ENCODE measurements at places on chromosomes 7 and 10.
A peak's percentile ranks its signal among the peaks of the same experiment; 100 is the strongest.

DNA sequence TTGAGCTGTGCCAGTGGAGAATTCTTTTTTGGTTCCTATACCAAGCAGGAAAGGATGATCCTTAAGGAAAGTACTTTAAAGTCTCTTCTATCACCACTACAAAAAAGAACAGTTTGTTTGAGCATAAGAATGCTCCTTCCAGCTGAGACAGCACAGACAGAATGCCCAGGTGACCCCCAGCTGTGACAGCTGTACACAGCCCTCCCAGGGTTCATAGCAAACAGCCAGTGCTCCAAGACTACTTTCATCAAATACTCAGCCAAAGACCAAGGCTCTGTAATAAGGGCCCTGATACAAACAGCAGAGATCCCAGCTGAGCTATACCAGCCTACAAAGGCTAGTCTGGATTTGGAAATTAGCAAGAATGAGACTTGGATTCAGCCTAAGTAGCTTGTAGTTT lies 65.7 kb downstream of the NXPH1 start:
- no peak for DNase-seq

GRCh38 chr7:107958764-107959526 lies 44.0 kb downstream of the LAMB1 start:
- DNase-seq, result no peak

- DNase-seq, result no peak
Observed at GRCh38 chr7:12531784-12532183, 38.7 kb upstream of the SCIN start.

DNA sequence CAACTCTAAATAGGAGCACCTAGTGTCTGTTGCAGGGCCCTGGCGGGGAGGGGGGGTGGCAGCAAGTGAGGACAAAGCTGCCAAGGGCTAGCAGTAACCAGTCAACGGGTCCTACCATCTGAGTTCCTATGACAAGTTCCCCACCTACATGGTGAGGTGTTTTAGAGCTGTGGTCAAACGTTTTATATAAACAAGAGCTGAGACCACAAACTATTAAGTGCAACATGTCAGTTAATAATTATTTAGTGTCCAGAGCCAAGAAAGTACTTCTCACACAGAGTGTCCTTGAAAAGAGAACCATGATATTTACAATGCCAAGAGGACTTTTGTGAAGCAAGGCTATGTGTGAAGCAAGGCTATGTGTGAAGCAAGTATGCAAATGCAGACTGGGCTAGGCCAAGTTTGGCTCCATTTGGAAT lies 434.7 kb downstream of the TNS3 start:
- DNase-seq, result no peak

- DNase-seq, result peak; percentile 58
Observed at GRCh38 chr10:132363921-132364593, 32.1 kb downstream of the LRRC27 start.

DNA sequence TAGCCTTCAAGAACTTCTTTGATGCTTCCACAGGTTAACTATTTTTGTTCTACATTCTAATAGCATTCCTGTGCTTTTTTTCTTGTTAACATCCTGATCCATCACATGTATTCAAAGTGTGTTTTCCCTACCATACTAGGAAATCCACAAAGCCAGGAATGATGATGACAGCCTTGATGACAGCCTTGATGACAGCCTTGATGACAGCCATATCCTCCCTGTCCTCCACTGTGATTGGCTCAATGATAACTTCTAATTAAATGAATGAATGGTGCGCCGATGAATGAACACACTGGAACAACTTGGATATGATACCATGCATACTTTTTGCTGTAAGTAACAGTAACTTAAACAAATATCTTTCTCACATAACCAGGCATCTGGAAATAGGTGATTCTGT lies 8.3 kb upstream of the TACR2 start:
- no peak for DNase-seq

- no peak for DNase-seq
Observed at GRCh38 chr7:40324914-40325313, 190.1 kb downstream of the SUGCT start.

- DNase-seq, result peak; percentile 32
Observed at GRCh38 chr7:10579561-10579960, 394.1 kb upstream of the PHF14 start.

GRCh38 chr7:163971-164881 lies 28.1 kb upstream of the FAM20C start:
- DNase-seq, result no peak

DNA sequence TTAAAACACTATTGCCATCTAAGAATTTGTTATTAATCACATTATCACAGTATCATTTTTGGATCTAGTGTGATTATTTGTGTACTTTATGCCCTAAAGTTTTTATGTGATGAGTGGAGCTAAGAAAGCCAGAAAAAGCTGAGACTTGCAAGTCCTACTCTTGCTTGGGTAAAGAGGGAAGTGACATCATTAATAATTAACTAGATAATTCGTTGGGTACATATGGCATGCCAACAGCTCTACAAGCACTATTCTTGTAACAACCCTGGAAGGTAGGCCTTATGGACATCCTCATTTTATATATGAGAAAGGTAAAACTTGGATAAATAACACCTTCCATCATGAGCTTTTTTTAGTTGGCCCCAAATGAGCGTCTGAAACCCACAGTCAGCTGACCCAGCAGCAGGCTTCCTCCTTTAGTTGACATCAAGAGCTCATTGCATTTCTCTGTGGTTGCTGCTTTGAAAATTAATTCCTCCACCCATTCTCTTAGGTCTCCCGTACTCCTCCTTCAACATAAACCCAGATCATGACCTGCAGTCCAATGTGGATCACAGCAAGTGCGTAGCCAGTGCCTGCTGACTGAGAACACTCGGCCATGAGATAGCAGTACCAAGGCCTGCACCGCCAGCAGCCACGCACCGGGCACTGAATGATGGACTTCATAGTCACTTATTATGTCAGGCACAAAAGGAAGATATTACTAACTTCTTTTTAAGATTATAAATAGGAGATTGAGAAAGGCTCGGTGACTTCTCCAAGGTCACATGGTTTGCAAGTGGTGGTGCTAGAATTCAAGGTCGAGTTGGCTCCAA lies 292.0 kb upstream of the AOAH start:
- DNase-seq, result no peak

- DNase-seq, result no peak
Observed at GRCh38 chr10:12978891-12979290, 22.6 kb downstream of the CCDC3 start.

DNA sequence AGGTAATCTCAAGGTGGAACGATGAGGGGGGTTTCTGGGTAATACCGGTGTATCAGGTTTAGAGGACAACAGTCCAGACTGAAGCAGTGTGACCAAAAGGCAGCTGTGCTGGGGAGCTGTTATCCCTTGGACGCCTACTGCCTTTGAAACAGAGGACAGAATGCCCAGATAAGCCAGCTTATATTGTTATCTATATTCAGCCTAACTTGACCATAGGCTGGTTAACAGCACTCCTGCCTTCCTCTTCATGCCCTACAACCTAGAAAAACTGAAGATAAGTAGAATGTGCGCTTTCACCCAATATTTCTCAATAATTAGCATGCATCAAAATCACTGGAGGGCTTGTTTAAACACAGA lies 44.9 kb downstream of the IL6 start:
- no peak for DNase-seq

DNA sequence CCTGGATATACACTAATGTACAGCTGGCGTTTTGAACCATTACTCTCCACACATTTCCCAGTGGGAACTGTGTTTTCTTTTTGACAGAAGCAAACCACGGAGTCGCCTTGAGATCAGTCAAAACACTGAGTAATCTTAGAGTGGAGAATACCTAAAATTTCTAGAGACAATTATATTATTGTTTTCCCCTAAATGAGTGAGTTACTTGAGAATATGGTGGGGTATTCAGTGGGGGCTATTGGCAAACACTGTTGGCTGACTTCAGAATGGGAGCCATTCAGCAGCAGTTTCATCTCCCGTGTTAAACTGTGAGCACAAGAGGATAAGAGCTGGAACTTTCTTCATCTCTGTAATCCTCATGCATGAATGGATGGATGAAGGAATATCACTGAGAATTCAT lies 6.2 kb downstream of the IL2RA start:
- DNase-seq, result no peak

DNA sequence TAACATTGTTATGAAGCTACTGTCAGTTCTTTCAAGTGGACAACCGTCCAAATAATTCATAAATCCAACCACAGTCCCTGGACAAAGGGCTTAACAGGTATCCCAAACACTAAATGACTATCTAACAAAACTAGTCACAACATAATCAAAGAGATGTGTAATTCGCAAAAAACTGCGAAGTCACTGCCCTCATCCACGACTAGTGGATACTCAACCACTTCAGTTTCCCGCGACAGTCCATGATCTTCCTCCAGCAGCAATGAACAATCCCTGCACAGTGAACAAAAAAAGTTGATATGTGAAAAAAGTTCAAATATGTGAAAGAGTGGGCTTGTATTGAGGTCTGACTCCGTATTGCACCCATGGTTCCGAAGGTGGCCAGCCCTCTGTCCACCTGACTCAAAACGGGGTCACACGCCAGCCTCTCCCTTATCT lies 287 bp downstream of the DCLRE1A start:
- no peak for DNase-seq

DNA sequence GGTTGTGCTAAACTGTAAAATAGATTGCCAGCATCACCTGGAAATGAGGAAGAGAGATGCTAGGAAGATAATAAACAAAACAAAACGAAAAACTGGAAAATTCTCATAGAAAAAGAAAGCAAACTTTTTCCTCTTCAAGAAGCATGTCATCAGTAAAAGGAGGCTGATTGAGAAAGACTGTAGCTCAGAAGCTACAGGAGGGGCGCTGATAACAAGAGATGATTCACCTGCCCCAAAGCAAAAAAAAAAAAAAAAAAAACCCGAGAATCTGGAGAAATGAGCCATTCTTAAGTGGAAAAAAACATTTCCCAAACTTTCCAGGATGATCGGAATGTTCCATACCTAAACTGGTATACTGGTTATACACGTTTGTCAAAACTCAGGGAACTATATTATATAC lies 130.5 kb upstream of the C1QL3 start:
- DNase-seq, result no peak

GRCh38 chr10:35881320-35881719 lies 239.2 kb upstream of the FZD8 start:
- DNase-seq, result no peak

All from neural progenitor cell (in vitro differentiated cells).